ENCODE measurements at places on chromosomes 4 and X. TPM values are rescaled to one million over a fixed set of nuclear protein-coding genes. Genes with fewer than 3 reads are reported as not detected.

The HNRNPDL gene
- 303 TPM for total RNA-seq

The GABRQ gene
- total RNA-seq: 1.0 TPM

The PLAC1 gene
- 1.4 TPM for total RNA-seq

The ZXDA gene
- total RNA-seq: 9.2 TPM

The GPR101 gene
- not detected for total RNA-seq
